Right ventricle myocardium inferior (tissue), 1 donor: ENCODE measurements at places on chromosomes 5 and 9.

DNA sequence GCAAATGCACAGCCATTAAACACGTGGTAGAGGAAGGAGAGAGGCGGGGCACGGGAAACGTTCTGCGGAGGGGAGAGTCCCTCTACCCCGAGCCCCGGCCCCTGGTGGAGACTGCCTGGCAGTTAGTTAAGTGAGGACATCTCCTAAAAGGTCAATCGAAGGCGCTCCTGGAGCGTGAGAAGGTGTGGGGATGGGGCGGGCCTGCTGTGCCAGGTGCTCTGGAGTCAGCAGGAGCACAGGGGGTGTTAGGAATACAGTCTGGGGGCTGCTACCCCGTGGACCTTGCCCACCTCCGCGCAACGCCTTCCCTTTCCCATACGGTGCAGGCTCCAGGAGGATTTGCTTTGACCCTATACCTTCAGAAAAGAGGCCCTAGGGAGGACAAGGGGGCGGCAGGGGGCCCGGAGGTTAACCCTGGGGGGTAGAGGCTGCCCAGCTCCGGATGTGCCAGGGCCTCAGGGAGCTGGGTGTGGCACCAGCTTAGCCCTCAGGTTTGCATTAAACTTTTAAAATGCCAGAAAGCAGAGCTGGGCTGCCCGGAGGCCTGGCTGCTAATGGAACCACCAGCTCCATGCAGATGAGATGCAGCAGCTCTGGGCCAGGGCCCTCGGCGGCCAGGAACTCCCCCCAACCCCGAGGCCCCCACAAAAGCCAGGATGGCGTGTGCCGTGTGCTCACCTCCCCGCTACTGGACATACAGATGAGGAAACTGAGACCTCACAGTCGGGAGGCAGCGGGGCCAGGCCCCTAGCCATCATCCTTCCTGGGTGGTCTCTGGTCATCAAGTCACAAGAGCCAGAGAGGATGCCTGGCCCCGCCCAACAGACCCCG lies 39.2 kb downstream of the NACC2 start:
- DNase-seq: peak; percentile 32

- DNase-seq: no peak
Observed at GRCh38 chr5:135826994-135827671, 7.3 kb upstream of the SLC25A48 start.

DNA sequence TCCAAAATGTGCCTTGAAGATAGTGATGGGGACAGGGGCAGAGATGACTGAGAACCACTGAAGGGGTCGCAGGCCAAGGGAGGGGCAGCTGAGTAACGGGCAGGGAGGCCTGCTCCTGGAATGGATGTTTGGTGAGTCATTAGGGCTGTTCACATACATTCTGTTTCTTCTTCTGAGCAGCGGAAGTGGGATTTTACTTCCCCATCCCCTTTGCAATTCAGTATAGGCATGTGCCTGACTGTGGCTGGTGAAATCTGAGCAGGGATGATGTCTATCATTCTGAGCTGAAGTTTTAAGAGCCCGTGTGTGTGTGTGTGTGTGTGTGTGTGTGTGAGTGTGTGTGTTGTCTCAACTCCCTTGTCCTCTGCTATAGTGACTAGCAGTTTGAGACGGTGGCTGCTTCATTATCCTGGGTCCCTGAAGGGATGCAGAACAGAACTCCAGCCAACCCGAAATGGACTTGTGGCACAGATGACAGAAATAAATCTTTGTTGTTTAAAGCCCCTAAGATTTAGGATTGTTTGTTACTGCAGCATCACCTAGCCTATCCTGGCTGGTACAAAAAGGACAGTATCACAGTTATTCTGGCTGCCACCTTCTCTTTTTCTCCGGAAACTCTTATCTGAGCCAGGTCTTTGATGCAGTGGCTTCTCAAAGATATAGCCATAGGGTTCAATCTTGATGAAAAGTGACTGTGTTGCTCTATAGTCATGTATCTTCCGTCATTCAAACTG lies 29.2 kb upstream of the TGFBI start:
- no peak for DNase-seq

- DNase-seq: no peak
Observed at GRCh38 chr9:109341561-109341960, 20.7 kb upstream of the EPB41L4B start.

DNA sequence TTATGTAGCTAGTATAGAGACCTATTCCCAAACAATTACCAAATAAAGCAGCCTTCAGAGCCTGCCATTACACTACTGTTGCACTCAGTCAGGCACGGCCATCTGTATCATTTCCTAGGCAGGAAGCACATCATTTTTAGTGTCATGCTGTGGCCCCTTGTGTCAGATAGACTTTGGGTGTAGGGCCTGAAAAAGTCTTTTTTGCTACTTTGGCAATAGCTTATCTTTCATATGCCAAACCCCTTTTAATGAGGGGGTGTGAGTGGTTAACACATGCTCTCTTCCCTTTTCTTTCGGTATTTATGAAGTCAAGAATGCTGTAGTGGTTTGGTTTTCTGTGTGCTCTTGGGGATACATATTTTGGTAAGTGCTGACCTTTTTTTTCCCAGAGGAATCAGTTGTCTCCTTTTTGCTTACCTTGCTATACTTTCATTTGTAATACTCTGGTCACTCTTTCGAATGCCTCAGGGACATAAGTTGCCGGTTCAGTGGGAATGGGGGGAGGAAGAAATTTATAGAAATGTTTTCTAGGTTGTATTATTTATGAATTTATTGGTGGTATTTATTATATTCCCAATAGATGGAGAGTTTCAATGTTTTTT lies 209.8 kb downstream of the CSNK1G3 start:
- DNase-seq: no peak

GRCh38 chr9:127154390-127155191 lies 32.2 kb upstream of the ANGPTL2 start:
- DNase-seq: peak; percentile 76
